MG63 (cell line): ENCODE measurements at places on chromosomes 13 and 19. TPM values are rescaled to one million over a fixed set of nuclear protein-coding genes. Genes with fewer than 3 reads are reported as not detected.

Gene AMER2
- total RNA-seq, result not detected in 2 replicates

Gene AP1M2
- total RNA-seq, result 1.4 TPM in 1 of 2 replicates, not detected in the other

Gene ZNF835
- not detected in 2 replicates for total RNA-seq

Gene PLK5
- not detected in 2 replicates for total RNA-seq

Gene CFAP97D2
- total RNA-seq, result not detected in 2 replicates

Gene ASF1B
- total RNA-seq, result 49.2 and 63.3 TPM in 2 replicates

Gene RASA3
- total RNA-seq, result 18.8 and 21.7 TPM in 2 replicates

Gene KIRREL2
- 0.15 and 0.43 TPM in 2 replicates for total RNA-seq

Gene RDH8
- not detected in 2 replicates for total RNA-seq

Gene SOX1
- total RNA-seq, result not detected in 2 replicates

Gene ITPKC
- total RNA-seq, result 22.3 and 23.8 TPM in 2 replicates

Gene OVOL3
- total RNA-seq, result not detected in 2 replicates

Gene NPAS1
- 0.33 TPM in 1 of 2 replicates, not detected in the other for total RNA-seq

Gene ZNF543
- 7.6 and 10.0 TPM in 2 replicates for total RNA-seq

Gene KLF16
- total RNA-seq, result 8.1 and 12.6 TPM in 2 replicates

Gene HIPK4
- 0.22 and 0.69 TPM in 2 replicates for total RNA-seq

Gene LTBP4
- total RNA-seq, result 12.9 and 26.5 TPM in 2 replicates

Gene TEKTIP1
- total RNA-seq, result not detected in 2 replicates

Gene NAPSA
- total RNA-seq, result 1.5 TPM in 1 of 2 replicates, not detected in the other

Gene ZNF536
- not detected in 2 replicates for total RNA-seq

Gene DNAJC15
- total RNA-seq, result 7.6 and 36.8 TPM in 2 replicates

Gene IGFL2
- total RNA-seq, result not detected in 2 replicates

Gene ZNF570
- not detected in 2 replicates for total RNA-seq

Gene TARM1
- not detected in 2 replicates for total RNA-seq

Gene OR7A5
- not detected in 2 replicates for total RNA-seq

Gene AXL
- total RNA-seq, result 294 and 355 TPM in 2 replicates

Gene PGLYRP1
- not detected in 2 replicates for total RNA-seq

Gene TTYH1
- not detected in 2 replicates for total RNA-seq

Gene ZNF443
- total RNA-seq, result 3.2 and 5.5 TPM in 2 replicates

Gene PROSER3
- 0.47 and 8.9 TPM in 2 replicates for total RNA-seq

Gene LILRA1
- total RNA-seq, result not detected in 2 replicates
